ENCODE measurements at places on chromosomes 4 and X. TPM values are rescaled to one million over a fixed set of nuclear protein-coding genes. Genes with fewer than 3 reads are reported as not detected.

Gene SLC26A1
- total RNA-seq: under 0.01 TPM

DNA sequence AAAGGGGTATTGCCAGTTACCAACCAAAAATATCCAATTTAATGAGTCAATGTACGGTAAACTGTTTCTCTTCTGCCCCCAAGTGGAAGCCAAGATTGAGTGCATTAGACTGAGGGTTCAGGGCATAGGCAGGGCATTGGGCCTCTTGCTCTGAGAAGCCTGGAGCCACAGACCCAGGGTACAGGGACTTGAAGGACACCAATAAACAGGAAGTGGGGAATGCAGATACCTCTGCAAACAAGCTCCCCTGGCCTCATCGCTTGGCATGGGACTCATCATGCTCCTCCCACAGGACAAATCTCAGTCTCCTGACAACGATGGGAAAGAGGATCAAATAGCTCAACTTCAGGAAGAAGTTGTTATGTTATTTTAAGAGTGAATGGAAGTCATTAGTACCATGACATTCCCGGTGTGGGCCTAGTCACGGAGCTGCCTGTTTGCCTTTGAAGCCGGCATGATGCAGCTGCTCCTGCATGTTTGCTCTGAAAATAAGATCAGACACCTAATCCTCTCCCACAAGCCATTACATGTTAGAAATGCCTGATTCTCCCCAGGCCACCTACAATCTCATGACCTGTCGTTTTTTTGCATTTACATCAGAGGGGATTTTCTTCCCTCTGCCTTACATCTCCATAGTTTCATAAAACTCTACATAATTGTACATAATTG is 224.2 kb downstream of the RCHY1 start:
- DNase-seq: peak; percentile 54

GRCh38 chr4:79306795-79307194 is 19.1 kb downstream of the NAA11 start:
- DNase-seq: no peak

- DNase-seq: no peak
These were observed 316.3 kb downstream of the DCTD start for GRCh38 chr4:182600856-182601255.

Gene GLRA3
- not detected for total RNA-seq

DNA sequence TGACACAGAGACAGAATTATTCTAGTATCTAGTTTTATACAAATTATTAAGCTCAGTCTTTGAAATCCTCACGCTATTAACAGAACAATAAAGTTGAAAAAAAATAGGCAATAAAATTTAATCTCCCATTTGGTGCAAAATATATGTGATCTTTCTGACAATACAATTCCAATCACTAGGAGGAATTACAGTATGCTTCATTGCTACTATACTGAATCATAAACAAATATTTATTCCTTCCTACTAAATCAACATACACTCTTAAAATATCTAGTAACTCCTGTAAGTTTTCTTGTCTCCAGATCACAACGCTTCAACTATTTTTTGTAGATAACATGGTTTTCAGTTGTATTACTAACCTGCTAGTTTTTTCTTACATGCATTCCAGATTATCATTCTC is 45.7 kb downstream of the KLHL8 start:
- DNase-seq: no peak

Gene HERC6
- total RNA-seq: 8.7 TPM

Gene F8A1
- 4.5 TPM for total RNA-seq

DNA sequence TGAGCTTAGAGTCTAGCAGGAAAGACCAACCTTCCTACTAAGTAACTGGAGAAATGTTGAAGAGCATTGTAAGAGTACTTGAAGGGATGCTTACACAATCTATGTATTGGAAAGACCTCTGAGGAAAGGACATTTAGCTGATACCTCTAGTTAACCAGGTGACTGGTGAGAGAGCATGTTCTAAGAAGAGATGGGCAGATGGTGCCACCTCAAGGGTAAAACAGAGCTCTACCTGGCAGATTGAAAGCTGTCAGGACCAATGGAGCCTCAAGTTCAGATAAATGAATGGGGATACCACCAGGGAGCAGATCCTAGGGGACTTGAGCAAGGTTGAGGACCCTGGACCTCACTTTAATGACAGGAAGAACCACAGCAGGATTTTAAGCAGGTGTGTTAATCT is 196.4 kb downstream of the QDPR start:
- no peak for DNase-seq

DNA sequence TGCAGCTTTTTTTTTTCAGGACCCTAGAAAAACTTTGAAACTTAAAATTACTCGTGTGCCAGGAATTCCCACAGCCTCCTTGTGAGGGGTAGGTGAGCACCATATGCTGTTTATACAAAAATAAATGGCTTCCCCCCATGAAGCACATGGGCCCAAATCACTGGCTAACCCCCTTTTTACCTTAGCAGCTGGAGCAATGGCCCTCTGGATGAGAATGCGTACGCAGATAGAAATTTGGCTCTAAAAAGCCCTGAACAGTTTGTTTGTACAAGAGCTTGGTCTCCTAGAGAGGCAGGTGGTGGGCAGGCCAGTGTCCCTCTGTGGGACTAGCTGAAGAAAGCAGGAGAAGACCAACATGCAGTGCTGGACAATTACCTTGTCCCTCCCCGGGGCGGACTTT is 76.5 kb downstream of the SLC9A6 start:
- no peak for DNase-seq

Gene ARMCX4
- 8.1 TPM for total RNA-seq

Gene ARHGAP10
- total RNA-seq: 41.5 TPM

Gene CTSO
- 12.2 TPM for total RNA-seq

DNA sequence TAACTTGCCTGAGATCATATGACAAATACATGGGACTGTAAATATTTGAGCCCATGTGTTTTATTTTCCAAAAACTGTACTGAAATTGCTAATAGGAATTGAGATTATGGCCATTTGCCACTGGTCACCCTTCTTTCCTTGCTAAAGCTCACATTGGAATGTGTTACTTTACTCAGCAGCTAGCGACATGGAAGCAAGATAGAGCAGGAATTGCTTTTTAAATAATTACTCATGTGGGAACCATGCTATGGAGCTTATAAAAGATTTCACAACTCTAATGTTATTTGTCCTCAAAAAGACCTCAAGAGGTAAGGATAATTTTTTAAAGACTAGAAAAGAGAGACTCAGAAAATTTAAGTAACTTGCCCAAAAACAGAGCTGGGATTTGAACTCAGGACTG is 48.8 kb upstream of the AFAP1 start:
- peak; percentile 61 for DNase-seq

DNA sequence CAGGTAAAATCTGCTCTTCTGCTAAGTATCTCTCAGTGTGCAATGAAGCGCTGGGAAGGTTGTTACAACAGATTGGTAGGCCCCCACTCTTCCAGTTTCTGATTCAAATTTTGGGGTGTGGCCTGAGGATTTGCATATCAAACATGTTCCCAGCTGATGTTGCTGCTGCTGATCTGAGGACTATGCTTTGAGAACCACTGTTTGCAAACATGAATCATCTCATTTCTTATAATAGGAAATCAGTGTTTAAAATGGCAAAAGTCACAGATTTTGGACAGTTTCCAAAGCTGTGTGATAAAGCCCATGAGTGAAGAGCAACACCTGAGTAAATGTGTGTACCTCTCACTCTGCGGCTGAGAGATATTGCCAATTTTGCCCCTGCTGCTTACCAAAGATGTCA is 36.2 kb upstream of the NDNF start:
- DNase-seq: no peak

DNA sequence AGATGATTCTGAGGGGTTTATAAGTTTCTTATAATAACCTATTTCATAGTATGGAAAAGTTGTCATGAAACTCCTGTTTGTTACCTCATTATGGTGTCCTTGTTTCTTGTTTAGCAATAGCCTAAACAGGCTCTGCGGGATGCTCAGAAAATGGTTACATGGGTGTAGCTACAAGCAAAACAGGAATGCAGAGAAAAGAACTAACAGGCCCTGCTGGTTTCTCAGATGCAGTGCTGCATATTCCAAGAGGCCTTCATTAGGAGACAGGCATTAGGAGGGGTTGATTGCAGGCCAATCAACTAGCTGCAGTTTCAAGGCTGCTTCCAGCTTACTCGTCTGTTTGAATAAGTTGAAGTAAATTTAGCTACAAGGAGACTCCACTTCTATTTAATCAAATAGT is 37.6 kb upstream of the HPGD start:
- DNase-seq: no peak

DNA sequence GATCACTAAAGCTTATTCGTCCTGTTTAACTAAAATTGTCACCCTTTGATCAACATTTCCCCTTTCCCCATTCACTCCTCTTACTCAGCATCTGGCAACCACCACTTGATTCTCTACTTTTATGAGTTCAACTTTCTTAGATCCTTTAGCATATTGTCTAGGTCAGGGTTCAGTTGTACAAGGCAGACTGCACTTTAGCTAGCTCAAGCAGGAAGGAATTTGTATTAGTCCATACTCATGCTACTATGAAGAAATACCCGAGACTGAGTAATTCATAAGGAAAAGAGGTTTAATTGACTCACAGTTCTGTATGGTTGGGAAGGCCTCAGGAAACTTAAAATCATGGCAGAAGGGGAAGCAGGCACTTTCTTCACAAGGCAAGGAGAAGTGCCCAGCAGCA is 44.3 kb downstream of the TASL start:
- DNase-seq: peak; percentile 7

Gene PCYT1B
- total RNA-seq: 0.86 TPM

Gene GPR50
- total RNA-seq: not detected

Gene NUDT10
- total RNA-seq: 1.3 TPM

Gene ASB5
- total RNA-seq: 7.4 TPM

- no peak for DNase-seq
These were observed 156.0 kb downstream of the UGT8 start for GRCh38 chr4:114754616-114755015.

DNA sequence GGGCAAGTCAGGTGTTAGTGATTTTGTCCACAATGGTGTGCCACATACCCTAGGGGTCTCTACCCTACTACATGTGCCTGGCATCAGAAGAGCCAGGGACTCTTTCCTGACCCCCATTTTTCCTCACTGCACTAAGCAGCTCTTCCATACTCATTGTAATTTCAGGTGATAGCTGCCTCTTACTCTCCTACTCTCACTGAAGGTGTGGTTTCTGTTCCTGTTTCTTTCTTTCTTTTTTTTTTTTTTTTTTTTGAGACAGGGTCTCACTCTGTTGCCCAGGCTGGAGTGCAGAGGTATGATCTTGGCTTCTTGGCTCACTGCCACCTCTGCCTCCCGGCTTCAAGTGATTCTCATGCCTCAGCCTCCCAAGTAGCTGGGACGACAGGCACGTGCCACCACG is 164.9 kb upstream of the USP9X start:
- no peak for DNase-seq

- no peak for DNase-seq
These were observed 3.0 kb upstream of the IRF2 start for GRCh38 chr4:184477201-184477999.

DNA sequence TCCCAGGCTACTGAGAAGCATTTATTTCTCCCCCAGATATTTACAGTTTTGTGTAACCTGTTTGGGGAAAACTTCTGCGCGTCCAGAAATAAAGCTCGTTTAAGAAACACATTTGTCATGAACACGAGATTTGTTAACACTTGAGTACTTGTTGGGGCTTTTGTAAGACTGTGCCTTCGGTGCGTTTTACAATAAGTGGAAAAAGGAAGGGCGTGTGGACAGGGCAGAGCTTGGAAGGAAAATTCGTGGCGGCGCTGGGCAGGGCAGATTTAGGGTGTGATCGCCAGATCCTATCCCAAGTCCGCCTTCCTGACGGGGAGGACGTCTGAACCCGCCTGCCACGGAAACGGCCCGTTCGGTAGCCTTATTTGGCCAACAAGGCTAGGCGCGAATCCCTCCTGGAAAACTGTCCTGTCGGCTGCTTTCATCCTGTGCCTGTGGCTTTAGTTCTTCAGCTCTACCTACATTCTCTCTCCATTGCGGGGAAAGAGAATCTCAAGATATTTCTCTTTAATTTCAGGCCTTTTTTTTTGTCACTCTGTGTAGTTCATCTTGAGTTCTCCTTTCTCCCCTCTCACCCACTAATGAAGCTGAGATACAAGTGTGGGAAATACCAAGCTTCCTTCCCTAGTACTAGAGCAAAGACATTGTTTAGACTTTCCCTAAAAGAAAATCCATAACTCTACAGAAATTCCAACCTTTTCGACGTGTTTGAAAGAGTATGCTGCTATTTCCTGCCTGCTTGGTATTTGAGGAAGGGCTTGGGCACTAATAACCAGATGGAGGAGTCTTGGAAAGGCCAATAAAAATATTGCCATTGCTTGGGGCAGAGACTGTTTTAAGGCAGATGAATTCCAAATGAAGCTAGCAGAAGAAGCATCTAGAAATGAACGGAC is 982 bp downstream of the PDLIM5 start:
- peak; percentile 90 for DNase-seq

DNA sequence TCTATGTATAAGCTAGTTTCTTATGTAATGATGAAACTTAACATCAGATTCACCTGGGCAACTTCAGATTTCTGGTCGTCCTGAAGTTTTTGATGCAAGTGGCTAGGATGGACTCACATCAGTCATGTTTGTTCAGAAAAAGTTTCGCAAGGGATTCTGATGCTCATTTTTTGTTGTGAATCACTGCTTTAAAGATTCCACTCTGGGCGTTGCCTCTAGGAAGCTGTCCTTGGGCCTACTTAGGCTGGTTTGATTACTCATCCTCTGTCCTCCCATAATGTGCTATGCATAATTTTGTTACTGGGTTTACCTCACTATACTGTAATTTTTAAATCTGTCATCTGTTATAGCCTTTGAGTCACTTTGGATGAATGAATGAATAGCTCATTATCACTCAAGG is 30.8 kb downstream of the HERC3 start:
- DNase-seq: peak; percentile 87

DNA sequence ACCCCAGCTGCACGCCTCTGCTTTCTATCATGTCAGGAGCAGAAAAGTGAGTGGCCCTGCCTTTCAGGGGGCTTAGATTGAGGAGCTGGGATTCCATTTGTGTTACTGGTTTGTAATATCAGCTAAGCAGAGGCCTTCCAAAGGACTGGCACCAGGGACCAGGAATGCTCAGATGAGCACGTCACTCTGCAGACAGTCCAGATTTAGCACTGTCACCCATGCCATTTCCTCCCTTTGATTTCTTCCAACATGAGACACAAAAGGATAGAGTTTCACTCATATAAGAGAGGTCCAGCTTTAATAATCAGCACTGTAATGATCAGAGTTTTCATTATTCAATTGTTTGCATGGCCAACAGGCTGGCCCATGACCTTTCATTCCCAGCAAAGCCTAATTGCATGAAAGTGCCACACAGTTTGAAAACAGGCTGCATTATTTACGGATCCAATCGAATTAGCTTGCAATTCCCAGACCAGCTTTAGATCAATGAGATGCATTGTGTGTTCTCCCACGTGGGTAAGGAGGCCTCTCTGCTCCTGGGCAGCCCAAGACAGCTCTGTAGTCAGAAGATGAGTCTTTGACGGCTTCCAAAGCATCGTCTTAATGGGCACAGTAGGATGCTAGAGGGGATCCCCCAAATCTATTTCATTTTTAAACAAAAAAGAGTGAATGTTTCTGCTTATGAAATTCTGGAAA is 9.8 kb upstream of the SLC2A9 start:
- DNase-seq: no peak

- DNase-seq: peak; percentile 85
These were observed 27.3 kb downstream of the ZNF330 start for GRCh38 chr4:141248029-141248428.
